Upper lobe of right lung (tissue), 1 donor: ENCODE measurements at places on chromosomes 16 and 17. TPM values are rescaled to one million over a fixed set of nuclear protein-coding genes. Genes with fewer than 3 reads are reported as not detected.

- no peak for DNase-seq
- H3K27ac ChIP-seq: peak overlapping the region; percentile 95
- H3K27me3 ChIP-seq: no peaks in the 10 kb centered on the region
- peaks cover 23% of the 10 kb centered on the region for H3K36me3 ChIP-seq
- peaks cover 18% of the 10 kb centered on the region for H3K4me1 ChIP-seq
Observed at GRCh38 chr16:28863929-28864793, 518 bp downstream of the SH2B1 start.

GRCh38 chr16:24041834-24042631, 206.2 kb downstream of the PRKCB start:
- H3K4me3 ChIP-seq: no peak overlapping the region
- no peaks in the 10 kb centered on the region for H3K4me1 ChIP-seq
- no peak overlapping the region for H3K27ac ChIP-seq
- no peaks in the 10 kb centered on the region for H3K27me3 ChIP-seq
- H3K36me3 ChIP-seq: no peaks in the 10 kb centered on the region
- DNase-seq: peak; percentile 67

- no peak for DNase-seq
- no peak overlapping the region for H3K27ac ChIP-seq
- peaks cover 9% of the 10 kb centered on the region for H3K4me1 ChIP-seq
Observed at GRCh38 chr16:48442379-48442778, 57.2 kb upstream of the SIAH1 start.

- no peaks in the 10 kb centered on the region for H3K36me3 ChIP-seq
- no peaks in the 10 kb centered on the region for H3K4me1 ChIP-seq
- H3K27ac ChIP-seq: no peak overlapping the region
- H3K4me3 ChIP-seq: no peak overlapping the region
Observed at GRCh38 chr16:84547546-84548061, 43.1 kb upstream of the MEAK7 start.

GRCh38 chr17:77400445-77400870, 259.7 kb downstream of the SEC14L1 start:
- H3K27me3 ChIP-seq: no peaks in the 10 kb centered on the region
- peaks cover 37% of the 10 kb centered on the region for H3K4me1 ChIP-seq
- no peak overlapping the region for H3K4me3 ChIP-seq
- peaks cover 22% of the 10 kb centered on the region for H3K36me3 ChIP-seq
- no peak for DNase-seq

- H3K27ac ChIP-seq: peak overlapping the region; percentile 79
- peak overlapping the region; percentile 98 for H3K4me3 ChIP-seq
- DNase-seq: no peak
- peaks cover 4% of the 10 kb centered on the region for H3K4me1 ChIP-seq
- H3K27me3 ChIP-seq: no peaks in the 10 kb centered on the region
- peaks cover 24% of the 10 kb centered on the region for H3K36me3 ChIP-seq
Observed at GRCh38 chr16:4733211-4733742, 794 bp downstream of the ANKS3 start.

- H3K27ac ChIP-seq: no peak overlapping the region
- no peaks in the 10 kb centered on the region for H3K4me1 ChIP-seq
- H3K4me3 ChIP-seq: no peak overlapping the region
- H3K27me3 ChIP-seq: peaks cover 48% of the 10 kb centered on the region
Observed at GRCh38 chr17:40809721-40810421, 10.1 kb upstream of the KRT28 start.

GRCh38 chr17:7747635-7748071, 30.1 kb downstream of the DNAH2 start:
- no peaks in the 10 kb centered on the region for H3K36me3 ChIP-seq
- H3K4me3 ChIP-seq: no peak overlapping the region
- no peaks in the 10 kb centered on the region for H3K4me1 ChIP-seq
- H3K27ac ChIP-seq: no peak overlapping the region
- no peaks in the 10 kb centered on the region for H3K27me3 ChIP-seq

DNA sequence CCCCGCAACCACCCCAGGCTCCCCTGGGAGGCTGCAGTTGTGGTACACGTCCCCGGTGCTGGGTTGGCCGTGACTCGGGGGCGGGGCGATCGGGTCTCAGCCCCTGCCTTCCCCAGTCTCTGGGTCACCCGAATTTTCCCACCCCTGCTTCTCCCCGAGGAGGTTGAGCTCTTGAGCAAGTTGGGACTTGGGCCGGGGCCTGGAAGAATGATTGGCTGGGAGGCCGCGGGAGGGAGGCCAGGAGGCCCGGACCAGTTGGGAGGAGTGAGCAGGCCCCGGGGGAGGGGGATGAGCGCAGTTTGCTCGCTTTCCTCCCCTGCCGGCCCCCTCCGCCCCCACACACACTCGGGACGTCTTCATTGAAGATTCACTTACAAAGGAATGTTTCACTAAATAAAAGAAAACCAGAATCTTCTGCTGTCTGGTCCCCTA, 4.5 kb upstream of the HEXIM1 start:
- DNase-seq: peak; percentile 84
- H3K36me3 ChIP-seq: no peaks in the 10 kb centered on the region
- H3K4me3 ChIP-seq: peak overlapping the region; percentile 51
- peak overlapping the region; percentile 87 for H3K27ac ChIP-seq

- peaks cover 14% of the 10 kb centered on the region for H3K36me3 ChIP-seq
- H3K4me3 ChIP-seq: no peak overlapping the region
- no peaks in the 10 kb centered on the region for H3K27me3 ChIP-seq
- no peak for DNase-seq
- H3K4me1 ChIP-seq: peaks cover 71% of the 10 kb centered on the region
Observed at GRCh38 chr17:42520540-42520951, 15.5 kb upstream of the NAGLU start.

- DNase-seq: peak; percentile 83
- no peak overlapping the region for H3K27ac ChIP-seq
- H3K4me3 ChIP-seq: no peak overlapping the region
- H3K4me1 ChIP-seq: no peaks in the 10 kb centered on the region
Observed at GRCh38 chr17:16428098-16428882, 12.9 kb downstream of the TRPV2 start.

DNA sequence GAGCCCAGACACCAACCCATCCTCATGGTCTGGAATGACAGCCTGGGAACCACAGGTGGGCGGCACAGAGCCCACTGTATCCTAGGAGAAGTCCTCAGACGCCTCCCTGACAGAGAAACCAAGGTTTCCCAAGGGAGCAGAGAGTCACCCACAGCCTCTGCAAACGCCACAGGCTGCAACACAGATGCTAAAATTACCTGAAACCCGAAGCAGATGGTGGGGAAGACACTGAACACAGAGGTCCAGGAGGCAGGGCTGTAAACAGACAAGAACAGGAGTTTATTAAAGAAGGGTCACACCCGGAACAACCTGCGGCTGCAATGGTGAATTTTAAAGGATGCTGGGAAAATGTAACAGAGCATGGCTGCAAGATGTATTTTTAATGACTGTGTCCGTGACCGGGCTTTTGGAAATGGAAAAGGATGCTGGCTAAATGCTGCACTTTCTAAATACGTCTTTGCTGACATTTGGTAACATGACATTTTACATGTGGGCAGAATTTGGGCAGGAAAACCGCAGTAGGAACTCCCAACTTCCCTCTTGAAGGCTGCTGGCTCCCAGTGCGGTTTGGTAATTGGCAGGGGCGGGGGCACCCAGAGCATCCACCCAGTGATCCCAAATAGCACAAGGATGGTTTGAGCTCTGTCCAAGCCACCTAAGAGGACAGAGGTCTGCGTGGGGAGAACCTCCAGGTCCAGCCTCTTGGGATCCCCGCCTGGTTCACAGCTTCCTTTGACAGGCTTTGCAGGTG, 13.1 kb downstream of the SLC38A8 start:
- no peaks in the 10 kb centered on the region for H3K36me3 ChIP-seq
- no peak for DNase-seq
- peaks cover 3% of the 10 kb centered on the region for H3K27me3 ChIP-seq

- no peaks in the 10 kb centered on the region for H3K27me3 ChIP-seq
- no peak for DNase-seq
- no peak overlapping the region for H3K4me3 ChIP-seq
- H3K4me1 ChIP-seq: no peaks in the 10 kb centered on the region
- H3K36me3 ChIP-seq: no peaks in the 10 kb centered on the region
Observed at GRCh38 chr16:11410376-11411058, 65.3 kb downstream of the RMI2 start.

DNA sequence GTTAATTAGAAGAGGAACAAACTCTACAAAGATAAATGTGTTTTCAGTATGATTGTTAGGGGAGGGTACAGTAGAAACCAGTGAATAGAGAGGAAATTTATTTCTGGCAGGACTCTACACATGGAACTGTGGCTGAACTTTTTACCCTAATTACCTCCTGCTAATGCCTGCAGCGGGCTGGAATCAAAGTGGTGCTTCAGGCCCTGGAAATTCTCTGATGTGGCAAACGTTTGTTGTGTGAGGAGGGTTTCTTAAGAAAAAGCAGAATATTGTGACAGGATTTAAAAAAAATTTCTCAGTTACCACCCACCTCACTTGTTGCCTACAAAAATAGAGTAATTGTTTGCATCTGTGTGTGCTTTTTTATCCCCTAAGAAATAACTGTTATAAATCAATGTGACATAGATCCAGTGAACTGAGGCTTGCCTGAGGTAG, 154.5 kb downstream of the BCAS3 start:
- no peaks in the 10 kb centered on the region for H3K36me3 ChIP-seq
- DNase-seq: no peak
- no peak overlapping the region for H3K27ac ChIP-seq
- peaks cover 2% of the 10 kb centered on the region for H3K4me1 ChIP-seq

DNA sequence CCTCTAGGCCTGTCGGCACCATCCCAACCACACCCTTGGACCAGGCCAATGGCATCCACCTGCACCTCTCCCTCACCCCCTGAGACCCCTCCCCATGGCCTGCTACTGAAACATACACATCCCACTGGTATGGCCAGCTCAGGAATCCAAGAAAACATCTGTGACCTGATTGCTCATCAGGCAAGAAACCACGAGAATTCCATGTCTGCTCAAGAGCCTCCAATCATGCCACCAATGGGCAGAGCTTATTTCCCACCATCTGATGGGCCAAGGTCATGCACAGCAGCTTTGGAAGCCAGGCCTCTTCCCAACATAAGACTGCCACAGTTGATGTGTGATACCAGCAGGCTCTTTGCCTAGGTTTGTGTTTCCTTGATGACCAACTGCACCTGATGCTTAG, 190.1 kb downstream of the C16orf78 start:
- H3K36me3 ChIP-seq: no peaks in the 10 kb centered on the region
- H3K27me3 ChIP-seq: no peaks in the 10 kb centered on the region
- no peak overlapping the region for H3K4me3 ChIP-seq
- no peak overlapping the region for H3K27ac ChIP-seq

Gene HDAC5
- total RNA-seq: 55.3 TPM

Gene SLC16A5
- 40.5 TPM for total RNA-seq

Gene UBTF
- 62.6 TPM for total RNA-seq

Gene ASIC2
- not detected for total RNA-seq

Gene CCDC57
- 50.5 TPM for total RNA-seq

Gene TMEM219
- 133 TPM for total RNA-seq

Gene SLC2A4
- 1.6 TPM for total RNA-seq

Gene TAF15
- 142 TPM for total RNA-seq

Gene BRIP1
- total RNA-seq: 0.26 TPM
